ENCODE measurements at places on chromosomes 11 and 22.

- no peak for DNase-seq
Measured at GRCh38 chr11:119179342-119179741, 5.9 kb upstream of the NHERF4 start.

GRCh38 chr11:36241497-36241896 lies 47.7 kb downstream of the COMMD9 start:
- no peak for DNase-seq

- DNase-seq: peak; percentile 64
Measured at GRCh38 chr22:36856121-36856791, 4.5 kb upstream of the NCF4 start.

- no peak for DNase-seq
Measured at GRCh38 chr22:31530823-31531195, 34.5 kb downstream of the SFI1 start.

- DNase-seq: peak; percentile 52
Measured at GRCh38 chr11:34492806-34493414, 20.7 kb downstream of the ELF5 start.

DNA sequence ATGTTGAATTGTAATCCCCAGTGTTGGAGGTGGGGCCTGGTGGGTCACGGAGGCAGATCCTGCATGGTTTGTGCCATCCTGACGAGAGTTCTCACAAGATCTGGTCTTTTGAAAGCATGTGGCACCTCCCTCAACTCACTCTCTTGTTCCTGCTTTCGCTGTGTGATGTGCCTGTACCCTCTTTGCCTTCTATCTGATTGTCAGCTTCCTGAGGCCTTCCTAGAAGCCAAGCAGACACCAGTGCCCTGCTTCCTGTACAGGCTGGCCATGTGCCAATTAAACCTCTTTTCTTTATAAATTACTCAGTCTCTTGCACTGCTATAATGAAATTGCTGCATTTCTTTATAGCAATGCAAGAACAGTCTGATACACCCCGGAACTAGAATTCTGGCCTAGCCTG lies 13.1 kb downstream of the PTPN5 start:
- DNase-seq: no peak

GRCh38 chr11:106216281-106216680 lies 138.8 kb downstream of the AASDHPPT start:
- no peak for DNase-seq

- no peak for DNase-seq
Measured at GRCh38 chr11:76748948-76749347, 34.2 kb upstream of the TSKU start.

GRCh38 chr11:86370922-86371594 lies 3.6 kb upstream of the CCDC81 start:
- DNase-seq: no peak

DNA sequence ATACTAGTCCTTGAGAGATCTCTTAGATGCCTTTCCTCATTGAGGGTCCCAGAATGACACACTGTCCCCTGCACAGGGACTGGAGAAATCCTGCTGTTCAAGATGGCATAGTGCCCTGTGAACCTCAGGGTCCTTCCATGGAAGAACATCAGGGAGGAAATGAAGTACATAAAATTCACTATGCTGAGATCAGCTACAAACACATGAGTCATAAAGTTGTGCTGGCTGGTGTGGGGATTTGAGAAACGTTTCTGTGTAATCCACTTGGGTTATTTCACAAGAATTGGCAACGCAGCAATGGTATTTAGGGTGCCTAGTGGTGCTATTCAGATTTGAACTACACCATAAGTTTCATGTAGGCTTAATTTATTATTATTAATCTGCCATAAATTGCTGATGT lies 174.4 kb downstream of the MAML2 start:
- no peak for DNase-seq

DNA sequence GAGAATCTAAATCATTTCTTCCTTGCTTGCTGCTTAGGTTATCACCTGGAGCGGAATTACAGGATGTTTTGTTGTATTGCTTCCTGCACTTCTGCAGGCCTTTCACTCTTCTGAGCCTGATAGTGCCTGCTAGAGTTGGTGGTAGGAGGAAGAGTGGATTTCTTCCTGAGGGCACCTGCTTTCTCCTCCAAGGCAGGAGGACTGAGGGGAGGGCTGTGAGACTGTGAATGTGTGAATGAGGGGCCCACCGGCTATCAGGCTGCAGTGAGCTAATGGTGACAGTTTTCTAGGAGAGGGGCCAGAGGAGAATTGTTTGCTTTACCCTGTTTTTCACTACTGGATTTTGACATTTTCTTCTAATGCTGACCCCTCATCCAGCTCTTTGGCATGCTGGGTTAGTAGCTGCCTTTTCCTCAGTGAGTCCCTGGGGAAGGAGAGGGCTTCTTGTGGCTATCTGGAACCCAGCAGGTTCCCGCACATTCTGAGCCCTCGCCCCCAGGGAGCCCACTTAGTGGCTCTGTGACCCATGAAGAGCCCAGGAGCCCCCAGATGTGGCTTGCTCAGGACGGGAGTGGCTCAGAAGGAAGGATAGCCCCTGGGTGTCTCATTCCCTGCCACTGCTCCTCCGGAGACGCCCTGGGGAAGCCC lies 39.1 kb downstream of the DIXDC1 start:
- no peak for DNase-seq

DNA sequence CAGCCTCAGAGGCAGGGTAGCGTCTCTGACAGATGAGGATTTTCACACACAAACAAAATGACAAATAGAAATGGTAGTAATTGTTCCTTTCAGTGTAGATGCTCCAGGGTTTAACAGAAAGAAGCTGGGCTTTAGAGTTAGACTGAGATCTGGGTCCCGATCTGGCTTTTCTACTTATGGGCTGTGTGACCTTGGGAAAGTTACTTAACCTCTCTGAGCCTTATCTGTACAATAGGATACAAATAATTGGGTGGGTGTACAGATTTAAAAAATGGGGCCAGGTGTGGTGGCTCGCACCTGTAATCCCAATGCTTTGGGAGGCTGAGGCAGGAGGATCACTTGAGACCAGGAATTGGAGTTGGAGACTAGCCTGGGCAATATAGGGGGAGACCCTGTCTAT lies 204.9 kb downstream of the CEP164 start:
- no peak for DNase-seq

DNA sequence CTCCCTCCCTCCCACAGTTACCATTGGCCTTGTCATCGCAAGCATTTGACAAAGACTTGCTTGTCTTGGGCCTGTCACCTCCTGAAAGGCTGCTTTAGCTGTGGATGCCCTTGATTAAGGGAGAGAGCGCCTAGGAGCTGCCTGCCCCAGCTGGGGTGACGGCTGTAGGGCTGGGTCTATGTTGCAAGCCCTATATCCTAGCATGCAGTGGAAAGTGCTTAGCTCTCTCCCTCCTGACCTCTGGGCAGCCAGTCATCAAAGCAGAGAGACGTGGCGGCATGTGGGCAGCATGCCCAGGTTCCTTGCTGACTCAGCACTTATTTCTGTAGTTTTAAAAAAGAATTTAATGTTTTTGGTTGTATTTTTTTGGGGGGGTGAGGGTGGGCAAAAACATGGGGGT lies 75.9 kb downstream of the BARX2 start:
- DNase-seq: no peak

DNA sequence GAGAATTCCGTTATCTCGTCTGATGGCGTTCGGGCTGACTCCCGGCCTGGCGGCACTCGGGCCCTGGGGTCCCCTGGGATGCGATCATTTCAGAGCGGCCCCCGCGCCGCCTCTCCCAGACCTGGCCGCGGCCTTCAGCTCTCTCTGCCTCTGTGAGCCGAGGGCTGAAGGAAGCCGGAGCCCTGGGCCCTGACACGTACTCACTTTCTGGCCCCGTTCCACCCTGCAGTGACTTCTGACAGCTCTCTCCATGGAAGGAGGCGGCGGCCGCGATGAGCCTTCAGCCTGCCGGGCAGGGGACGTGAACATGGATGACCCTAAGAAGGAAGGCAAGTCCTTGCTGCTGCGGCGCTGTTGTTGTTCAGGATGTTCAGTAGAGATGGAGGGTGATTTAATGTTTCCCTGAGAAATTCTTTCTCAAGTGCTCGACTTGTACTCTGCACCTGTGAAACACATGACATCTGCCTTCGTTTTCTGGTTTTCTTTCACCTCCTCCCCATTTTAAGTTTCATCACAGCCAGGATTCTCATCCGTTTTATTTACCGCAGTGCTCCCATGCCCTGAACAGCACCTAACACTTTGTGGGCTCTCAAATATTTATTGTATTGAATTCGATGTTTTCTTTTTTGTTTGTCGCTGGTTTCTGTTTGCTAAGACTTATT lies 612 bp downstream of the GTSE1 start:
- no peak for DNase-seq

DNA sequence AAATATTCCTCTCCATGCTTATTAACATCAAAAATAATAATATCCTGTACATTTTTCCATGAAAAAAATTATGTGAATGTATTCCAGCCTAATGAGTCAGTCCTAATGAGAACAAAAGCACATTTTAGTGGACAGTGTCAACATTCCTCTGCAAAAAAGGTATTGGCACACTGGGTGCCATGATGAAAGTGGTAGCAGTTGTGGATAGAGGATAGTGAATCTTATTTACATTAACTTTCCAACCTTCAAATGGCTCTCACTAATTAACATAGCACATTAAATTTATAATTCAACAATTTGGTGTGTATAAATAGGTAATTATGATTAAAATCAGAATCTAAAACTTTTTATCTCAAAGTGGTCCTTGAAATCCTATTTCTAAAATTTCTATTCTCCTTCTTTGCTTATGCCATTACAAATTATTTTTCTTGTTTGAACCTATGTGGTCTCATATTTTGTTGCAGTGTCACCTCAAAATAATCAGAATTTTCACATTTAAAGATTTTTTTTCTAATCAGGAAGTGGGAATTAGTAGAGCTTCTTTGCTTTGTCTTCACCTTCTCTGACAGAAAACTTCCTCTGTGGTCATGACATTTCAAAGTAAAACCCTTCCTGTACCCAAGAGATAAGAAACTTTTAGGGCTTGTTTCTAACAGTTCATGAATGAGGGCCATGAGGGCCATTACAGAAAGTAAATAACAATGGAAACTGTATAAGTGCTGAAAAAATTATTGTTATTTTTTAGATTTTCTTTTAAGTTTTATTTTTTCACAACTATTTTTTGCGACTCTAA lies 18.7 kb downstream of the SOX6 start:
- no peak for DNase-seq

DNA sequence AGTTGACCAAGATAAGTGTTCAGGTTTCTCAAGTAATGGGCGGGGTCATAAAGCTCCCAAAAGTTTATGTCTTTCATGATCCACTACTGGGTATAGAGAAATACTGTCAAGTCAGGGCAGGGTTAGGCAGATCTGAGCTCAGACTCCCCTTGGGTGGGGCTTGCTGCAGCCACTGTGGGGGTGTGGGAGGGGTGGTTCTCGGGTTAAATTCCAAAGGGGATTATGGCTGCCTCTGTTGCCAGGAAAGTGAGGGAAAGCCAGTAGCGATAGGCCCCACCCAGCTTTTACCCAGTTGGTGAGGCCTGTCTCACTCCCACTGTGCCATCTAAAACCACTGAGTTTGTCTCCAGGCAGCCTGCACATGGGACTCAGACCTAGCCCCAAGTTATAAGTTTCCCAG lies 37.8 kb downstream of the DLG2 start:
- DNase-seq: no peak

GRCh38 chr22:37561212-37562048 lies 1.1 kb downstream of the CDC42EP1 start:
- DNase-seq: no peak

Measured in Panc1 (cell line).